ENCODE measurements at places on chromosomes 7 and 10.

DNA sequence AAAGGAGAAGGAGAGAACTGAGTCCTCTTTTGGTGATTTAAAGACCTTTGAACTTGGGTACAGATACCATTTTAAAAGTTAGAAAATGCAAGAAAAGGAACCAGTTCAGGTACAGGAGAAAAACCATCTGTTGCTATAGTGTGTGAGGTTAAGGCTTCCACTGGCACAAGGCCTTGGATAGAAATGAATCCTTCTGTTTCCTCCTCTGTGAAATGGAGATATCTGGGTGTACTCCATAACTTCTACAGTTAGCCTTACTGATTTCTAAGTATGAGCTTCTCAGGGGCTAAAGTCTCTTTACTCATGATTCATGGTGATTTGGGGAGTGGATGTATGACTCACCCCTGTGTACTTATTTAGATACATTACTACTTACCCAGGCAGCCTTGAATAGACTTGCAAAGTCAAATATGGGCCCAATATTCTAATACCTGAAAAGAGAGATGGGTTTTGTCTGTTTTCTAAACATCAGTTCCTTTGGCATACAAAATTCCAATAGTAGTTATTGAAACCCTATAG, 117.2 kb upstream of the ADO start:
- no peak for DNase-seq

GRCh38 chr10:26232174-26232573, 15.6 kb downstream of the GAD2 start:
- no peak for DNase-seq

GRCh38 chr7:101436221-101436735, 73.6 kb downstream of the COL26A1 start:
- no peak for DNase-seq

DNA sequence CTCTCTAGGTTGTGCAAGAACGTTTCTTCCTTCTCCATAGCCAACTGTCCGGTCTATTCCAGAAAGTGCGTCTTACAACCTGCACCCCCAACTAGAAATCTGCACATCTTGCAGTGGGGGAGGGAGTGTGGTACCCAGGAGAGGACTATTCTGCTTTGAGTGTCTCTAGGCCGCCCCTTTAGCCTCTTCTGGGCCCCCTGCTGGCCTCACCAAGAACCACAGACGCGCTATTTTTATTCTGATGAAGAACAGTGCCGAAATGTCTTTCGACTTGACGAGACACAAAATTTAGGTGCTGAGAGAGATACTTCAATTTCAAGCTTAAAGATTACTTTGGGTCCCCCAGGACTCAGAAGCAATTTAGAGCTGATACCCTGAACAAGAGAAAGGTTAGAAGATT, 1.0 kb downstream of the CNPY1 start:
- DNase-seq, result no peak

- no peak for DNase-seq
Measured at GRCh38 chr7:96538632-96539031, 171.0 kb downstream of the SEM1 start.

DNA sequence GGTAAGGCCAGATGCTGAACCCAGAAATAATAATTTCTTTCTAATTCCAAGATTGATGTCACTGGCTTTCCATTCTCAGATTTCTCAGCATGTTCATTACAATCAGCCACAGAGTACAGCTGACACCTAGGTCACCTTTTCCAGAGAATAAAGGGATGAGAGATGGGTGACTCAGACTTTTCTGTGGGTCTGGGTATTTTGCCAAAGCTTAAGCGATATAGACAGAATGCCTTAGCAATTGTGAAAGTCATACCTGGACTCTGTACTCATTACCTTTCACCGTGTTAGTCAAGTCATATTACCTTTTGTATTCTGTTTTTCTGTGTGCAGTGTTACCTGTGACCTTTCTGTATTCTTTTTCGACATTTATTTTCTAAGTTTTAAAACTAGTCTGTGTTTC, 10.6 kb upstream of the PRTFDC1 start:
- no peak for DNase-seq

- DNase-seq, result no peak
Measured at GRCh38 chr10:27628621-27629020, 117.0 kb downstream of the MKX start.

- no peak for DNase-seq
Measured at GRCh38 chr7:150398108-150398964, 19.2 kb downstream of the ZNF775 start.

- no peak for DNase-seq
Measured at GRCh38 chr7:69893906-69894305, 295.6 kb downstream of the AUTS2 start.

DNA sequence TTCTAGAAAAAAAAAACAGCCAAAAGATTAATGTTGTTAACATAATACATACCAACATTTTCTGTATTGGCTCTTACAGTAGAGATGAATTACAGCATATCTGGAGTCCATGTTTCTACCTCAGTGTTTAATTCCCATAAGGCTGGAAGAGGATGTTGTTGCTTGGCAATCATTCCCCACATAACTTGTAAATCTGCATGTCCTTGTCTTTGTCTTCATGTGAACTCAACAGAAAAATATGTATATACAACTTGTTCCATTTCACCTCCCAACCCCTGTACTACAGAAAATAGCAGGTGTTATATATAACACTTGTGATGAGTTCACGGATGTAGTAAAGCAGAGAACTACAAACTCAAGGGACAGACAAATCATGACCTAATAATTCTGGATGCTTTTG, 160.9 kb upstream of the SEMA3C start:
- DNase-seq, result no peak

GRCh38 chr10:122171302-122172075, 99.6 kb upstream of the BTBD16 start:
- no peak for DNase-seq

DNA sequence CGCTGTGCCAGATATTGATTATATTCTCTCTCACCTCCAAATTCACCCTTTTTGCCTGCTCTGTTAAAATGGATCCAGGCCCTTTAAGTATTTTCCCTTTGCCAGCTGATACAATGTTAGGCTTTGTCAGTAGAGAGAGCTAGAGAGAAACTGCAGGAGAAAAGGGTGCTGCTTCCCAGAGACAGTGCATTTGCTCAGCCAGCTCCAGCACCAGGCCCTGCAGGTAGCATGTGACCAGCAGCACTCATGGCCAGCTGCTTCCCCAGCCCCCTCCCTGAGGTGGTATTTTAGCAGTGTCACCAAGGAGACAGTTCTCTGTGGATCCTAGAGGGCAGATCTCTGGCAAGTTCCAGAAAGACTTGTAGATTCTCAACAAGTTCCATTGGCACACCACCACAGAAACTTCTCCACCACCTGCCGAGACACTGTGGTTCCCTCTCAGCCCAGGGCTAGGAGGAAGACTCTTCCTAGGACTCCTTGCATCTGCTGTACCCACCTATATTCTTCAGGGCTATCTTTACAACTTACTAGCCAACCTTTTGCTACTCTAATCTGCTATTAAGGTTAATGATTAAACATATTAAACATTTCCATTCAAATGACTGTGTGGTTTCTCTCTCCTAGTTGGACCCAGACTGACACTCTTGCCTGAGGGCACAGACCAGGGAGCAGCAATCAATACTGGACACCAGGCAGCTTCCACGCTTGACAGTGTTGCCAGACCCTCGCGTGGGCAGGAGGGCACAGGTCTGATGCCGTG, 35.6 kb upstream of the ADAM12 start:
- no peak for DNase-seq

DNA sequence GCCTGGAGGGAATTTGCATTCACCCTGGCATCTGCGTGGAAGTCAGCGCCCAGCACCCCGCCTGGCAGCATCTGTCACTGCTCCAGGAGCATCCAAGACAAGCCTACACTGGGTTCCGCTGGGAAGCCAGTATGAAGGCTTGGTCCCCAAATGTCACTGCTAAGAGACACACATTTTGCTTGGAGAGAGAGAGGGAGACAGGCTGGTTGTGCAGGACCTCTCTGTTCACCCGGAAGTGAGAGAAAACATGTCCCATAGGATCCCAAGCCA, 119.5 kb downstream of the SEC23IP start:
- DNase-seq, result no peak

DNA sequence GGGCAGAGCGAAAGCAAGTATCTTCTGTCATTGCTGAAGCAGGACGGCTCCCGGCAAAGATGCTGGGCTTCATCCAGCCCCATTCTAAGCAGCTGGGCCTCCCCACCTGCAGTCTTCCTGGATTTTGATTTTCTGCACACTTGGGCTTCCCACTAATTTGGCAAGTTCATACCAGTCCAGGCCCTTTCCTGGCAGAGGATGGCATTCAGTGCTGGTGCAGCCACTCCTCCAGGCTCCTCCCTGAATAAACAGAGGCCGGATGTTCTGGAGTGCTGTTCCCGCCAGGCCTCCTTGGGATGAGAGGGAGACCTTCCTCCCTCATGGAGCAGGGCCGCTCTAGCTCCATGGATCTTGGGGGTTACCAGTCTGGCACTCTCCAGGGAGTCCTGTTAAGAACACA, 3.4 kb downstream of the BAG3 start:
- DNase-seq, result no peak

DNA sequence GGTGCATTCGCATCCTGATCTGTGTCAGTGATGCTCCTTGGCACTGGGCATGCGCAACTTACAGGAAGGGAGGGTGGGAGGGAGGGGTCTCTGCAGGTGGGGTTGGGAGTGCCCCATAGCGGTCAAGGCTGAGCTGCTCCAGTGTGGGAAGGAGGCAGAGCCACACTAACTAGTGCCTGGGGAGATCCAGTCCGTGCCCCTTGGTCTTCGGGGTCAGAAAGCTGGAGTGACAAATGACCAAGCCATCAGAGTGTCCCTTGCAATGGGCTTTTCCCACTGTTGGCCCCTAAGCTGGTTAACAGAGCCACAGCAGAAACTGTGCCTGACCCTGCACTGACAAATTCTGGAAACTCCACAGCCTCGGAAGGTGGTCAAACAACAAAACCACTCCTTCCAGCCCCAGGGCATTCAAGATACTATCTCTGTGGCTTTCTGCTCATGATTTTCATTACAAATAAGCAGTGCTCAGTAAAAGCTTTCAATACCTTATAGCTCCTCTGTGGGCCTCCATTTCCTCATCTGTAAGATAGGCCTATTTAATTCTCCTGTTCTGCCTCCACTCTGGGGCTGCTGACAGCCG, 138.1 kb upstream of the UNC5B start:
- DNase-seq, result no peak

- DNase-seq, result no peak
Measured at GRCh38 chr7:155213385-155213784, 84.3 kb upstream of the INSIG1 start.

- no peak for DNase-seq
Measured at GRCh38 chr10:42999385-43000020, 77.4 kb upstream of the RET start.

GRCh38 chr10:98351831-98352402, 63.1 kb downstream of the PYROXD2 start:
- no peak for DNase-seq

GRCh38 chr10:78714225-78714624, 354.5 kb upstream of the ZMIZ1 start:
- DNase-seq, result no peak

- no peak for DNase-seq
Measured at GRCh38 chr10:71747551-71748523, 25.5 kb downstream of the VSIR start.

DNA sequence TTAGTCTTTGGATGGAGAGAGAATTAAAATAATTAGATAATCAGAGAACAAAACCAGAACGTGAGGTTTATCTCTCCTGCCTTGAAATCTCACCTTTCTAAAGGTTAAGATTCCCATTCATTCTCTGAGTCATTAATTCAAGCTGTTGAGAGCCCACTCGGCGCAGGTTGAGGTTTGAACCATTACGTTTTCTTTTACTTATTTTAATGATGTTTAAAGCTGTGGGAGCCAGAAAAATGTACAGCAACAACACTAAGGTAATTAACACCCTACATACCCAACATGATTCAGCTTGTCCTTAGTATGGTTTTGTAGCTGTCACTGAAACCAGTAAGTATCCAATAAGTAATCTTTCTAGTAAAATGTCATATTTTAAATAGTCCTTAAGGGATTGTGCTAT, 153.0 kb upstream of the ANK3 start:
- no peak for DNase-seq

DNA sequence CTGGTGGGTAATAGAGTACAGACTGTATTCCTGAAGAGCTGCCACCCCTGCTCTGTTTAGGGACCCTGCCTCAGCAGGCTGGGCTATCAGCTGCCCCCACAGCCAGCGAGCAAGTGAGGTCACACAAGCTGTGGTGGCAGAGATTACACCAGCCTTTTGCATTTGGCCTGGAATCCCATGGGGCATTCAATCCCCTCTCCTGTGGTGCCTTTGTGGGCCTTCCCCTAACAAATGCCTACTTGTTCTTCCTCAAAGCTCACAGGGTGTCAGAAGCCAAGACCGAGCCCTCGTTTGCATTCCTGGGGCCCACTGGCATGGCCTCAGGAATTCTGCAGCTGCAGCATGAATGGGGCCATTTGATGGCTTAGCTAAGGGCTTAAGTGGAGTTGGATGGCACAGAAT, 212.7 kb upstream of the PHYHIPL start:
- DNase-seq, result no peak

GRCh38 chr7:18675579-18675978, 180.0 kb downstream of the HDAC9 start:
- DNase-seq, result no peak

GRCh38 chr7:143002898-143003297, 24.0 kb downstream of the OR9A2 start:
- DNase-seq, result no peak

- DNase-seq, result no peak
Measured at GRCh38 chr7:142384493-142384922, 126.7 kb upstream of the PRSS58 start.

DNA sequence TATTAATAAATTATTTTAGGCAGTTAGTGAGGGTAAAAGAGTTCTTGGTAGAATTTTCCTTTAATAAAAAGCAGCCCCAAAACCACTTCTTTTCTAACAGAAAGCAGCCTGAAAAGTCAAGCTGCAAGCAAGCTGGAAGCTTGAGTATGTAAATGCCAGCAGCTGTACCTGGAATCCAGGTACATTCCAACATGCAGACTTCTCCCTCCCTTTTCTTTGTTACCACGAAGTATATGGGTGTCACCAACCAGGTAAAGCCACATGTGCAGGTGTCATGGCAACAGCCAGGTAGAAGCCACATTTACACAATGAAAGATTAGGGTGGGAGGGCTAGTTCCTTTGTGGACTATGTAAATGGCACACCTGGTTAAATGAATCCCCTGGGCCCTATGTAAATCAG, 114.6 kb downstream of the EPC1 start:
- no peak for DNase-seq

DNA sequence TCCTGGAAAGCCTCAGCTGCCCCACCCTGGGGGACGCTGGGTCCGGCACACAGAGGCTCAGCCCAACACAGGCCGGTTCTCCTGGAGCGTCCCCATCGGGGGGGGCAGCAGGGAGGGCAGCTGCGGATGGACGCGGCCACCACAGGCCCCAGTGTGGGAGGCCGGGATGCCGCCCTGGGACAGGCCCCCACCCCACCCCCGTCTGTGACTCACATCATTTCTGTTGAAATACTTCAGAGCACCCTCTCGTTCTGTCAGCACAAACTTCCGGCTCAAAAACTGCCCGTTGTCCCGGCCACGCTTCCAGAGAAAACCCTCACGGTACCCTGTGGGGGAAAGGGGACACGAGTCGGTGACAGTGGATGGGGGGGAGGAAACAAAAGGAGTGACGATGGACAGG, 28.5 kb downstream of the GET4 start:
- no peak for DNase-seq

Measured in stimulated activated CD4-positive, alpha-beta T cell treated with anti-CD3 and anti-CD28 coated beads, TNF-alpha, amount 100 ng/mL, for 1 hour (primary cell).